ENCODE measurements at places on chromosomes 1 and 21. TPM values are rescaled to one million over a fixed set of nuclear protein-coding genes. Genes with fewer than 3 reads are reported as not detected.

GRCh38 chr1:29237852-29238619 is 1.7 kb downstream of the PTPRU start:
- DNase-seq = no peak

DNA sequence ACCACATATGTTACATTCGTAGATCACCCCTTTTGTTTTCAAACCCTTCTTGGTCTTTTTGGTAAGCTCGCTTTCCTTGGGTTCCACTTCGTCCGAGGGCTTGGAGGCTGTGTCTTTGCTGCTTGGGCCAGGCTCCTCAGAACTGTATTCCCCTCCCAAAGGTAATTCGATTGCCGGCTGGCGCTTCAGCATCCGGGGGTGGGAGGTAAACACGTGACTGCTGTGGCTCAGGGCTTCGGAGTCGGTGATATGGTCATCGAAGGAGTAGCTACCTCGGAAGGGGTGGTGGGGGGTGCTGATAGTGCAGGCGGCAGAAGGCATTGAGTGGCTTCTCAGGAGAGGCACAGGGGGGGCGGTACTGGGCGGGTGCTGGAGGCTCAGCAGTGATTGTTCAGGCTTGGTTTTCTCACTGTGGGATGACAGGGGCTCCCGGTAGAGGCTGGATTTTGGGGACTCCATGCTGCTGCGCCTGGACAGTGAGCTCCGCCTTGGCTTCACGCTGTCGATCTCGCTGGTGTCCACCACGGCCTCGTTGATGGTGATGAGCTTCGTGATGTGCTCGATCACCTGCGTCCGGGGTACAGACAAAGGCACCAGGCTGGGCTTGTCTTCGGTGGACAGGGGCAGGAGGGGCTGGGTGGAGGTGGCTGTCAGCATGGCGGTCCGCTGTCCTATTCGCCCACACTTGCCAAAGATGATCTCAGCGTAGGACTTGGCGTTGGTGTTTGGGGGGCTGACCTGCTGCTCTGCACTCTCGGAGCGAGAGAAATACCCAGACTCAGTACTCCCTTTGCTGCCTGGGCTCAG is 98.6 kb upstream of the EDN2 start:
- DNase-seq = peak; percentile 77

- no peak for DNase-seq
Measured at GRCh38 chr21:36162631-36163030, 6.0 kb downstream of the DOP1B start.

- no peak for DNase-seq
Measured at GRCh38 chr1:35554266-35555211, 2.7 kb downstream of the KIAA0319L start.

DNA sequence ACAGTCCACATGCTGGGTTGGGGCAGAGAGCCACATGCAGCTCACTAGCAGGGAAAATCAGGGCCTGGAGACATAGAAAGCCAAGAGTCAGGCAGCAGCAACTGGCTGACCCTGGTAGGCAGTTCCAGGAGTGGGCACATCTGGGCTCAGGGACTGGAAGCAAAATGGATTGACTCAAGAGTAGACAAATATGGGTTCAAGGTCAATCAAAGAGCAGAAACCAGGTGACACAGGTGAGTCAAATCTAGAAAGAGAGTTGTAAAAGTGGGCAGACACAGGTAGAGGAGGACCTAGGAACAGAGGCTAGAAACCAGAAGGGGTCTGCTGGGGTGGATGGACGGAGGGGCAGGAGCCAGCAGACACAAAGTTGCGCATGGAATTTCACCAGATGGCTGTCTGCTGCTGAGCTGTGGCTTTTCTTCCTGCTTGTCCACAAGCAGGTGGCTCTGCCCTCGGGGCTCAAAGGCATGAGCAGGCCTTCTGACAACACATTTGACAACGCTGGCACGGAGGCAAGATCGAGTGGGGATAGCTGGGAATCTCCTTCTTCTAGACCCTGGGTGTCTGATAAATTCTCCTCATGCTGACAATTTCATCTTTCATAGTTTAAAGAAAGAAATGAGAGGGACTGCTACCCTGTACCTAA is 40.8 kb upstream of the IGSF3 start:
- DNase-seq = peak; percentile 54

DNA sequence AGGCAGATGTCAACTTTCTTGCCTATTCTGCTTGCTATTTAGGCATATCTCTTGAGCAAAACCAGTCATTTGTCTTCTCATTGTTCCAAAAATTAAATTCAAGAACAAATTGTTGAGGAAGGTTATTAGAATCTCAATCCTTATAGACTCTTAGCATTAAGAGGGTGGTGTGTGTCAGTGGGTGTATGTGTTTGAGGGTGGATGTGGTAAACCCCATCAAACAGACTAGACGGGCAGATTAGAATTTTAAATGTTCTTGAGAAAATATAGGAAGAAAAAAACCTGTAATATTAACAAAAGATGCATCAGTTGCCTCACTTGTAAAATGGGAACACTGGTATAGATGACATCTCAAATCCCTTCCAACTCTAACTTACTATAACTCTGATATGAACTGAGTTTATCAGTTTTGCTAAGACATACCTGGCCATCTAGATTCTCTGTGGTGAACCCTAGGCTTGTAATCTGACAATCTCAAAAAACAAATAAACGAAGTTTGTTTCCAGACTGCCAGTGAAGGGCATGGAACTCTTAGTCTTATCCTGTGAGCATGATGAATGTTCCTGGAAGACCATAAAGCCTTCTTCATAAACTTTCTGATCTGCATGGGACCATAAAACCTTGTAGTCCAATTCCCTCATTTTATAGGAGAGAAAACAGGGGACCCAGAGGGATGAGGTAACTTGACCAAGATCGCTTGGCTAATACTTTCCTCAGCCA is 176.3 kb upstream of the SGIP1 start:
- DNase-seq = no peak

DNA sequence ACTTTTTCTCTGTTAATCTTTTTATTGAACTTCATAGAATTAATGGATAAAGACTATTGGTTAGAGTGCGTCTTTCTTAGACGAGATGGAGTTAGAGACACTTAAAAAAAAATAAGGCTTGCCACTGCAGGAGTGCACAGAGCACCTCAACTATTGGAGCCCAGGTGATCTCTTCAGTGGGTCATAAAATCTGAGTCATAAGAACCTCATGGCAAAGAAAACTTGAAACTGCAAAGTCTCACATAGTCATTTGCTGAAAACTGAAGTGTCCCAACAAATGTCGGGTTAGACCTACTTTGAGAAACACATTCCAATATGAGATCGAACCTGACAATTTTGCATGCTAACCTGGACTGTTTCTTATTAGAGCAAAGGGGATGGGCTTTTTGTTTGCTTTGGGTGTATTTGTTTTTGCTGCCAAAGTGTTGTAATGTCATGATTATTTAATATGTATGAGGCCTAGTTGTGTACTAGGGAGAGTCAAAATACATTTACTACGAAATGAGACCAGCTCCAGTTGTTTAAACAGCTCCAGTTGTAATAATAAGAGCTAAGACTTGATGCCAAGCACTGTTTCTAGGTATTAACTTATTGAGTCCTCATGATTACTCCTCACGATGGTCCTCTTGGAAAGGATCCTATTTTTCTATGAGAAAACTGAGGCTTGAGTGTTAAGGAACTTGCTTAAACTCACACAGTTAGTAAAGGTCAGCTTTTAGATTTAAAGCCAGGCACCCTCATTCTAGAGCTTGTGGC is 65.1 kb downstream of the DDR2 start:
- no peak for DNase-seq

DNA sequence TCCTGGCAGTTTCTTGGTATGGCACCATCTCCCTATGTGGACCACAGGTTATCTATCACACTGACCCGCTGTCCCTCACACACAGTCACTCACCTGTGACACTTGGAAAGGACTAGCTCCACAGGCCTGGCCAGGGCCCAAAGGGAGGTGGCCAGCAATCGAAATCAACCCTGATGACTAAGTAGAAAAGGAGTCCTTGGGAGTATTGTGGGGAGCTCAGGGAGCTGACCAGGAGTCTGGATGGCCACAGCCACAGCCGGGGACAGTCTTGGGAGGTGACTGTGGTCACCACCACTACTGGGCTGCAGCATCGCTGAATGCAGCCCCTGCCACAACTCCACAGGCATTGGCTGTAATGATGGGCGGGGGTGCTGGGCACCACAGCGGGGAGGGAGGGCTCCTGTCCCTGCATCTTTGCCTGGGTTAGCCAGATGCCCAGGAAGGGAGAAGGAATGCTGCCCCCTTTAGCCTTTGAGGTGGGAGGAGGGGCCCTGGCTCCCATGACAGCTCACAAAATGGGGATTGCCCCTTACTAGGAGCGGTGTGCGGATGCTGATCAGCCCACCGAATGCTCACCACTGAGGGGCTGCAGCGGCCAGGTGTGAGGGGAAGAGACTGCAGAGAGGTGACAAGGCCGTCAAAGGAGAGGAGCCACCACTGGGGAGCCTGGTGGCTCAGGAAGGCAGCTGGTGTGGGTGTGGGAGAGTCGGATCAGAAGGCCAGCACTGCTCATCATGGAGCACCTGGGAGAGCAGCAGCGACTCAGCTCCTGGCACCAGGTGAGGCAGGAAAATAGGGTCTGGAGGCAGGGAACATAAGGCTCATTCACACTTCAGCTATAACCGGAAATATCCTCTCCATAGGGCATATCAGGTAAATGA is 61.3 kb downstream of the H3-3A start:
- no peak for DNase-seq

DNA sequence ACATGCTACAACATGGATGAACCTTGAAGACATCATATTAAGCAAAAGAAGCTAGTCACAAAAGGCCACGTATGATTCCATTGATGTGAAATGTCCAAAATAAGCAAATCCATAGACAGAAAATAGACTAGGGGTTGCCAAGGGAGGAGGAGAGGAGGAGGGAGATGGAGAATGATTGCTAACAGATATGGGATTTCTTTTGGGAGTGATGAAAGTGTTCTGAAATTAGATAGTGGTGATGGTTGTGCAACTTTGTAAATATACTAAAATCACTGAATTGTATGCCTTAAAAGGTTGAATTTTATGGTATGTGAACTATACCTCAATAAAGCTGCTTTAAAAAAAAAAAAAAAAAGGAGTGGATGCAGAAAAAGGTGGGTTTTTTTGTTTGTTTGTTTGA is 7.6 kb downstream of the CLSTN1 start:
- no peak for DNase-seq

DNA sequence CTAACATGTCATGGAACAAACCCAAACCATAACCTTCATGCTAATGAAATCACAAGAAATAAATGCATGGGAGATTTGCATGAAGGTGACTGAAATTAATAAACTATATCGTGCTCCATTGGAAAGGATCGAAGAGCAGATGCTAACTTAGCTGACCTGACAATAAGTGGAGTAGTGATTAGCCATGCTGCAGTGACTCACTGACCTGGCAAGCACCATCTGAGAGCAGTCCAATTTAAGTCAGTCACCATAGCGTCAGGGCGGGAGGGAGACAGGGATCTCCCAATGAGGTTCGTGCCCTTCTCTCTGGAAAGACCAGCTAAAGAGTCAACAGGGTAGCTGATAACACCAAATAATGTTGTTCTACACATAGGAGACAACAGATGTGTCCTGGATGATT is 21.5 kb downstream of the OLIG2 start:
- no peak for DNase-seq

DNA sequence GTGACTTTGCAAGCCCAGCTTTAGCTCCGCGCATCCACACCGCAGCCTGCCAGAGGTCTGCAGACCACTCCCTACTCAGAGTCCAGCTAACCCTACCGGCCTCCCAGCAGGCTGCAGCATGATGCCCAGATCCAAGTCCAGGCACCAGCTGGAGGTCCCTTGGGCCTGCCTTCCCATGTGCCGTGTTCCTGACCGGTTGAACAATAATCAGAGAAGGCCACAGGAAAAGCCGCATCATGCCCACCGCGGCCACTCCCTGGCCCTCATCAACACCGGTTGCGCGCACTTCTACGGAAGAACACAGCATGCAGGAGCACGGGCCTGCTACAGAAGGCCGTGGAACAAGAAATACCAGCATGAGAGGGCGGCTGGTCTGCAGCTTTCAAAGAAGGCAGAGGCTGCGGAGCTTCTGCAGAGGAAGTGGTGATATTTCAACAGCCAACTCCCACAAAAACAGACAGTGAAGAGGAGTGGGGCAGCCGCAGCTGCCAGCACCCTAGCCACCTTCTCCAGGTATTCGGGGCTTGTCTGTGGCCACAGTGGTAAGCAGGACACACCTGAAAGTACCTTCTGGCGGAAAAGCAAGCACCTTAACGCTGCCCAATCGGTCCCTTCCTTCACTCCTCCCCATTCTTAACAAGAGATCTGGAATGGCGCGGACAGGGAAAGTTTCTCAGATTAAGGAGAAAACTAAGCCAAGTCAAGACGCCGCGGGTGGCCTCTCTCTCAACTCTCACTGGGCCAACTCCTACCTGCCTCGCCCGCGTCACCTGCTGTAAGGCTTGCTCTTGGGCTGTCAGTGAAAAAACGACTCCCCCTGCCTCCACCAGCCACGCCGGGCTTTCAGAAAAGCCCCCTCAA is 1.5 kb downstream of the PGBD5 start:
- DNase-seq = peak; percentile 69

GRCh38 chr1:17274186-17275170 is 25.6 kb downstream of the PADI3 start:
- no peak for DNase-seq

- no peak for DNase-seq
Measured at GRCh38 chr1:59104191-59104760, 192.6 kb upstream of the FGGY start.

DNA sequence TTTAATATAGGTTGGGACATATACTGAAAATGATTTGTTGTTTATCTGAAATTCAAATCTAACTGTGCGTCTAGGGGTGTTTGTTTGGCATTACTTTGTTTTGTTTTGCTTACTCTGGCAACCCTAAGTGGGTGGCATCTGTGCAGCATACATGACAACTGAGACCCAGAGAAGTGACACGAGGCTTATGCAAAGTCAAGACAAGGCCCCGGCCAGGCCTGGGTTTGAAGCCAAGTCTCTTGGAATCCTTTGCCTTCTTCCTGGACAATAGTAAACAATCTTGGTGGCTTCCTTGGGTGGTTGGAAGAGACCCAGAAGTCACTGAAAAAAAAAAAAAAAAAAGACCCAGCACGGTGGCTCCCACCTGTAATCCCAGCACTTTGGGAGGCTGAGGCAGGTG is 197.6 kb upstream of the TMEM51 start:
- DNase-seq = no peak

DNA sequence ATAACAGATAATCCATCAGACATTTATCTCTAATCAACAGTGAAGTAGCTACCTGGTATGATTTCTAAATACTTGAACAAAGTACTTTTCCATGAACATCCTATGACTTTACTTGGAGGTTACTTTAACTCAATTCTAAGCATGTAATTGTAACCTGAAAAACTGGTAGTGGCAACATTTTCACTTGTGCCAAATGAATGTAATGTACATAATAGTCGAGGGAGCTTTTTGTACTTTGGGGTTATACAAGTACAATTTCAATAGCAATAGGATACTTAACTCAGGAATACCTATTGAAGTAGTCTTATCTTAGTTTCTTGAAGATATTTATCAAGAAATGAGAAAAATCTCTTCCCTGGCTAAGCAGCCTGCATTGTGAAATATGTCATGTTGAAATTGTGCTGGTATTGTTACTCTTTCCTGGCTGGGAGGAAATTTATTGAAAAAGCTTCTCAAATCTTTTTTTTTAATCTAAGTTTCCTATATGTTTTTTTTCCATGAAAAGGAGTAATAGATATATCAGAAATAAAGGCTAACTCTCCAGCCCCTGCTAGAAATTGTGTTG is 33.7 kb upstream of the CACYBP start:
- DNase-seq = no peak

C8A gene
- total RNA-seq = not detected

ADAMTS5 gene
- total RNA-seq = 20.4 TPM

KCNJ15 gene
- 12.3 TPM for total RNA-seq

LGALS8 gene
- total RNA-seq = 38.1 TPM

MPL gene
- not detected for total RNA-seq

TBX19 gene
- total RNA-seq = 3.9 TPM

Measured in vagina (tissue), 2 donors.